Activated CD4-positive, alpha-beta T cell treated with anti-CD3 and anti-CD28 coated beads, Interleukin-2, amount 50 U/mL, for 4 hours (primary cell): ENCODE measurements at places on chromosomes 1 and 21.
A peak's percentile ranks its signal among the peaks of the same experiment; 100 is the strongest.

DNA sequence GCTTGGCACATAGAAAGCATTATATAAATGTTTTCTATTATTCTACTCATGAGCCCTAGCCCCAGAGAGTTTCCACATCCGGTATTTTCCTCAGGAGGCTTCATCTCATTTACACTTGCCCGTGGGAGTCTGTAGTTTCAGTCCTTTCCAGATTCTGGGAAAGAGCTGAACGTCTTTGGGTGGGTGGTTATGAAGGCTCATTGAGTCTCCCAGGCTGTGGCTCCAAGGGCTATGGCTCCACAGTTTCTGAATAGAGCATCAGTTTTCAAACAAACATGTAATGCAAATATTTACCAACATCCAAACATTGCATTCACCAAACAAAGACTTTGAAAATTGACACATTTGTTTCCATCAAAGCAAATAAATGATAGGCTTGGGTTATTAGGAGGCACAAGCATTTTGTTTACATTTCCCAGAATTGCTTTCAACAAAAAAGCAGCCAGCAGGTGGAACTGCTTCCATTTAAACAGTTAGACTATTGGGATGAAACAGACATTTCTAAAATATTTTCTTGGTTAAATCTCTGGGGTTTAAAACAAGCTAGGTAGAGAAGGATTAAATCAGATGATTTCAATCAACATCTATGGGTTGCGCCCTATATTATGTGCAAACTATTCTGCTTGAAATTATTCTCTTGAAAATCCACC, 1.3 kb upstream of the LEMD1 start:
- DNase-seq, result no peak

DNA sequence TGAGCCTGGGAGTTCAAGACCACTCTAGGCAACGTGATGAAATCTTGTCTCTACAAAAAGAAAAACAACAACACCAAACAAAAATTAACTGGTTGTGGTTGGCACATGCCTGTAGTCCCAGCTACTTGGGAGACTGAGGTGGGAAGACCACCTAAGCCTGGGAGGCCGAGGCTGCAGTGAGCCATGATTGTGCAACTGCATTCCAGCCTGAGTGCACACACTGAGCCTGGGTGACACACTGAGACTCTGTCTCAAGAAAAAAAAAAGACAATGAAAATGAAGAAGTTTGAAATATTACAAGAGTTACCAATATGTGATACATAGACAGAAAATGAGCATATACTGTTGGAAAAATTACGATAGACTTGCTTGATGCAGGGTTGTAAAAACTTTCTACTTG, 31.9 kb downstream of the PDC start:
- no peak for DNase-seq

GRCh38 chr1:1920057-1920607, 1.1 kb upstream of the TMEM52 start:
- DNase-seq, result no peak

- no peak for DNase-seq
Observed at GRCh38 chr1:244181867-244182266, 130.8 kb downstream of the ZBTB18 start.

DNA sequence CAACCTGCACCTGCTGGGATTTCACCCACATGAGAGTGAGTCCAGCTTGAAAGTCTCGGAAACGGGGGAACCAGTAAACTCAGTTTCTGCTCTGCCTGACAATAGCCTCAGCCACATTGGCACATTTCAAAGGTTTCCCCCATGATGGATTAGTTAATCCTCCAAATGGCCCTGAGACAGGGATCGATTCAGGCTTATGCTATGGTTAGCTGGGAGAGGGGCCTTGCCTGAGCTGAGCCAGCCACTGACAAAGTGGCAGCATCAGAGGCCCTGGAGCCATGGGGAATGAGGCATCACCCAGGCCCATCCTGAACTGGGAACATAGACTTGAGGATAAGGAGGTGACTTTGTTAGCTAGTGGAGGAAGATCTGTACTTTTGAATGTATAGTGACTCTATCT, 2.9 kb upstream of the CLSTN1 start:
- no peak for DNase-seq

DNA sequence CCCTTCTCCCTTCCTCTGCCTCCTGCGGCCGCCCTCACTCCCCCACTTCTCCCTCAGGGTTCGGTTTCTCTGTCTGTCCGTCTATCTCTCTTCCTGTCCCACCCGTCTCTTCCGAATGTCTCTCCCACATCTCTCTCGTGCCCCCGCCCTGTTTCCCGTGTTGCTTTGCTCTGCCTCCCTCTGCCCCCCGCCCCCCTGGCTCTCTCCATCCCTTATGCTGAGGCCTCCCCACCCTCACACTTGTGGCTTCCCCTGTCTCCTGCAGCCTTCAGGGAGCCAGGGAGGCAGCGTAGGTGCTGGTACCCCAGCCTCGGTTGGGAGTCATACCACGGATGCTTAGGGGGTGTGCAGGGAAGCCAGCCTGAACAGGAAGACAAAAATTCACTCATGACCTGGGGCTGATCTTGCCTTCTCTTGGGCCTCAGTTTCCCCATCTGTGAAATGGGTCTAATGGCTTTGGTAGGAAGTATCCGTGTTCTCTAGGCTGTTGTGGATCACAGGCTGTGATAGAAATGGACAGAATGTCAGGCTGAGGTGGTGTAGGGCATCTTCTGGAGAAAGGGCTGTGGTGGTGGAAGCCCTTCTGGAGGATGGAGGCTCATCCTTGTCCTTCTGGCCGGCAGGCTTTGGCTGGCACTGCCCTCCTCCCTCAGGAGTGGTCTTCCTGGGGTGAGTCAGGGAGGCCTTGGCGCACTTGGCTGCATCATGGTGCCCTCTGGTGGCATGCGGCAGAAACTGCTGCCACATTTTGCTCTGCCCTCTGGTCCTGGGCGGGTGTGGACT, 55.5 kb downstream of the FOXO6 start:
- peak; percentile 47 for DNase-seq

GRCh38 chr1:177163844-177164379, 600 bp downstream of the ASTN1 start:
- DNase-seq, result no peak

DNA sequence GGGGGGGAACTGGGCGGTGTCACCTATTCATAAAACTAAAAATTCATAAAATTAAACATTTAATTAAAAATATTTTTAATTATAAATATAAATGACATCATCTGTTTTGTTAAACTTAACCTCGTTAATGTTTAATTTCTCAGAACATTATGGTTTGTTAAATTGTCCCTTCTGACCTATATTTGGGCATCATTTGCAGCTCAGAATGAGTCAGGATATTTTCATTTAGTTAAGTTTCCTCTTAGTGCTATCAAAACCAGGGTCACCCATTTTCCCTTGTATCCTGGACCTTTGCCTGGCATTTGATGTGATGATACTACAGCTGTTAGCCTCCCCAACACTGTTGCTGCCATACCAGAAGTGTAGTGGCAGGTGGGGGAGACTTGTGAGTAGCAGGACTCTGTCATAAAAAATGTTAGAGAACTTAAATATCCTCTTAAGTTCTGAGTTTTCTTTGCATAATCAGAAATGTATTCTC, 30.3 kb downstream of the TSNAX start:
- DNase-seq, result no peak

DNA sequence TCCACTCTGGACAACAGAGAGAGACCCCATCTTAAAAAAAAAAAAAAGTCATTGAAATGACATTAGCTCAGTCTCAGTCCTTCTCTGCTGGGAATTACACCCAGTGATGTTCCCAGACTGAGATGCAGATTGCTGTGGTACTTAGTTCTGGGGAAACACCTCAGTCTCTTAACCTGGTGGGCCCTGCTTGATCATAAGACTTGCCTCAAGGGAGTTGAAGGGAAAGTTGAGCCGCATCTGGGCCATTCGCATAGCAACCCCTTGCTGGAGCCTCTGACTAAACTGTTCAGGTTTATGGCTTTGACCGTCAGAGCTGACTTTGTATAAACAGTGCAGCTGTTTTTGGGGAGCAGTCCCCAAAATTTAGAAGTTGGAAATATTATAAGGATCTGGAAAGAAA, 13.4 kb downstream of the FCRL4 start:
- no peak for DNase-seq

DNA sequence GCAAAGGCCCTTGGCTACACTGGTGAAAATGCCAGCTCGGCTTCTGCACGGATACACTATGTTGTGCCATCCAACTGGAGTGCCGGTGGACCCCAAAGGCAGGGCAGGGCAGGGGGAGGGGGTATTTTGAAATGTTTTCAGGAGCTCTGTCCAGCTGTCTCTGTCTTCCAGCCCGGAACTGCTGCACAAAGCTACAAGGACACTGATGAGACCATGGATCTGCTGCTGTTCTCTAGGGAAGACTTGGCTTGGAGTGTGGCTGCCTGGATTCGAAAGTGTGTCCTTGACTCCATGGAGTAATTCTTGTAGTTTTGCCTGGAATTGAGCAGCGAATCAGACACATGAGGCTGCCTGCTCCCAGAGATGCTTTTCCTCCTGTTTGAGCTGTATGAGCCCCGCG, 42.4 kb downstream of the TTC39A start:
- no peak for DNase-seq

DNA sequence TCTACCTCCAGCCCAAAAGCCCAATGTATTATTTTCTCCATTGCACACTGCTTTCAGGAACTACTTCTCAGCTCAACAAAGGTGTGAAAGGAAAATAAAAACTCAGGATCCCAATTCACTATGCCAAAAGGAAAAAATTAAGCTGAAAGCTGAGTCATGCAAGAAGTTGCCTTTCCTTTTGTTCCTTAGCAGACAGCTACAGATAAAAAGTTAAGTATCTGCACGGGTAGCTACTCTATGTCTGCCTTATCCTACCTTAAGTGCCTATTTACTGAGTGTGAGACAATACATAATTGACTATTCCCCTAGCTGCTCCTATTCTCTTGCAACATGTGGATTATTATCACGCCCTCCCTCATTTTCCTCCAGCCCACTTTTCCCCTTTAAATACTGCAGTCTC, 84.1 kb downstream of the ADCY10 start:
- DNase-seq, result no peak

GRCh38 chr1:83499998-83500397, 498.9 kb downstream of the TTLL7 start:
- DNase-seq, result no peak

GRCh38 chr1:168913711-168914463, 184.9 kb upstream of the DPT start:
- no peak for DNase-seq

DNA sequence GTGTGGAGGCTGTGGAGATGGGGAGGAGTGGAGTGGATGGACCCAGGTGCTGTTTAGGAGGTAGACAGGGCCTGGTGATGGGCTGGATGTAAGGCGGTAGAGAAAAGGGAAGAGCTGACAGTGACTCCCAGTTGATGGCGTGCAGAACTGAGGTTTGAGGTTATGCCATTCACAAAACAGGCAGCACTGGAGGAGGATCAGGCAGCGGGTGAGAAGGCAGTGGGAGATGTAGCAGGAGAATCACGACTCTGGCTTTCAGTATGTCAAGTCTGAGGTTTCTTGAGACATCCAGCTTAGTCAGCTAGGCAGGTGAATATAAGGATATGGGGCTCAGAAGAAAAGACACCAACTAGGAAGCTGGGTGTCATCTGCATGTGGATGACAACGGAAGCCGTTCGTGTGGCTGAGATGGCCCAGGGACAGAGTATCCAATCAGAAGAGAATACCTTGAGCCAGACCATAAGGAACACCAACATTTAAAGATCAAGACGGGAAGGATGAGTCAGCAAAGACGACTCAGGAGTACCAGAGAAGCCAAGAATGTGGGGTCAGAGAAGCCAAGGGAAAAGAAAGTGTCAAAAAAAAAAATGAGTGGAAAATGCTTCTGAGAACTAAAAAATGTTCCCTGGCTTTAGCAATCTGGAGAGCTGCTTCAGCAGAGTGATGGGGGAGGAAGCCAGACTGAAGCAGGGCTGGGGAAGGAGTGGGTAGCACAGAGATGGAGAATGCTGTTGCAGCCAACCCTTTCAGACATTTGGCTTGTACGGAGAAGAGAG, 15.2 kb downstream of the LRRN2 start:
- no peak for DNase-seq

GRCh38 chr1:53408013-53408754, 51.0 kb upstream of the DMRTB1 start:
- DNase-seq, result no peak

GRCh38 chr1:61299463-61299862, 217.1 kb downstream of the NFIA start:
- no peak for DNase-seq

DNA sequence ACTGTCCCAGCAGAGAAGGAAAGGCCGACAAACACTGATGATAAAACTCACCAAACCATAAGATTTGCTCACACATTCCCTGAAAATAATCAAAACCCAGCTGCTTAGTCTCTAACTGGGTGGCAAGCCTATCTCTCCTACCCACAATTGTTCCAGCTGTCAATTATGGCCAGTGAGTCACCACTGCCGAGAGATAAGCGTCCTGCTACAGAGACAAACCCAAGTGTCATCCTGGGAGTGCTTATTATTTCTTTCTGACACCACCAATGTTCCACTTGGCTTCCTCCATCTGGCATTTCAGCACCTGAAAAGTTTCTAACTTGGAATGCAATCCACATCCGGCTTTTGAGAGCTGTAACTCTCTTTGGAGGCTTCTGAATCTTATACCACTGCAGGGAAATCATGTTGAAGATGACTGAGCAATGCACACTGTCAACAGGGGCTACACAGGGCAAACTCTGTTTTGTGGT, 51.5 kb upstream of the VAV3 start:
- no peak for DNase-seq

DNA sequence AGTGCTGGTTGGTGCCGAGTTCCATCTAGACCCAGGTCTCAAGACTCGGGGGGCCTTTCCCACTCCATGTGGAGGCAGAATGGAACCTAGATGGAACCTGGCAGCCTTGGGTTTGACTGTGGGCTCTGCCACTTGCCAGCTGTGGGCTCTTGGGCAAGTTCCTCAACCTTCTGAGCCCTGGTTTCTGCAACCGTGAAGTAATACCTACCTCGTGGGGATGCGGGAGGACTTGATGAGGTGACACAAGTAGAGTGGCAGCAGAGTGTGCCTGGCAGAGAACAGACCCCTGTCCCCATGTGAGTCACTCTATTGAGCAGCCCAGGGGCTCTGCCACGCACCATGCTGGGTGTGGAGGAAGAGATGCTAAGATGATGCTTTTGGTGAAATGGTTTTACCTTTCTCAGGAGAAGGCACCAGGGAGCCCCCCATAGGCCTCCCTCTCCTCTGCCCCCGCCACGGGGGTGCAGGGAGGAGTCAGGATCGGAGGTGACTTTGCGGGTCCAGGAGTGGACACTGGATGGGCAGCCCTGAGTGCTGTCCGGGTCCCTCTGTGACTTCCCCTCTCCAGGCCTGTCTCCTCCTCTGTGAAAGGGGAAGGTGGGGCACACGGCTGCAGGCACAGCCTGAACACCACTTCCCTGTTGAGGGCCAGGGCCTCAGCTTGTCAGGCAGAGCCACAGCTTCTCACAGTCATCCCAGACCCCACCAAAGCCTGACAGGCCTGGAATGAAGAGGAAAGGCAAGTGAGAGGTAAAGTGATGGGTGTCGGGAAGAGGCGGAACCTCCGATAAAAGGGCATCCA, 36.7 kb upstream of the EDN2 start:
- DNase-seq, result no peak

DNA sequence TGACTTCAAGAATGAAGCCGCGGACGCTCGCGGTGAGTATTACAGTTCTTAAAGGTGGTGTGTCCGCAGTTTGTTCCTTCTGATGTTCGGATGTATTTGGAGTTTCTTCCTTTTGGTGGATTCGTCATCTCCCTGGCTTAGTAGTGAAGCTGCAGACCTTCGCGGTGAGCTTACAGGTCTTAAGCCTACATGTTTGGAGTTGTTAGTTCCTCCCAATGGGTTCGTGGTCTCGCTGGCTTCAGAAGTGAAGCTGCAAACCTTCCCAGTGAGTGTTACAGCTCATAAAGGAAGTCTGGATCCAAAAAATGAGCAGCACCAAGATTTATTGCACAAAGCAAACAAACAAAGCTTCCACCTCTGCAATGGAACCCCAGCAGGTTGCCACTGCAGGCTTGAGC, 14.7 kb downstream of the LDLRAD1 start:
- DNase-seq, result no peak
